ENCODE measurements at places on chromosomes 2 and 18. TPM values are rescaled to one million over a fixed set of nuclear protein-coding genes. Genes with fewer than 3 reads are reported as not detected.

Gene ABCG5
- total RNA-seq: not detected

Gene REG3A
- total RNA-seq: not detected

Gene SLC8A1
- 116 TPM for total RNA-seq

Gene KIAA2012
- total RNA-seq: not detected

Gene CYP27A1
- 16.4 TPM for total RNA-seq

Gene NYAP2
- 1.5 TPM for total RNA-seq

Gene ALMS1
- 36.3 TPM for total RNA-seq

Gene SKA1
- 0.39 TPM for total RNA-seq

Gene SP9
- 0.81 TPM for total RNA-seq

Gene FSHR
- not detected for total RNA-seq

Gene KANSL1L
- total RNA-seq: 44.1 TPM

Gene RFTN2
- 7.0 TPM for total RNA-seq

Gene DSC2
- 5.1 TPM for total RNA-seq

Gene KLHL41
- total RNA-seq: 1.1 TPM

Gene CHMP1B
- 39.2 TPM for total RNA-seq

Gene CNTNAP5
- 1.5 TPM for total RNA-seq

Gene CELF4
- not detected for total RNA-seq

Gene GREB1
- total RNA-seq: 5.1 TPM

Gene MAP2
- total RNA-seq: 3.0 TPM

Gene FAM228A
- 1.2 TPM for total RNA-seq

Gene EGR4
- total RNA-seq: not detected

Gene ABCB11
- 0.18 TPM for total RNA-seq

Gene TXNDC2
- 0.21 TPM for total RNA-seq

Gene SNTG2
- 9.9 TPM for total RNA-seq

Gene ZAP70
- 5.2 TPM for total RNA-seq

Gene CHRNG
- total RNA-seq: not detected

Gene TRABD2A
- 4.1 TPM for total RNA-seq

Gene AQP12A
- not detected for total RNA-seq

Gene COLEC12
- 10.2 TPM for total RNA-seq

Gene AMER3
- total RNA-seq: not detected

Gene FZD7
- total RNA-seq: 24.2 TPM

Gene DCTN1
- total RNA-seq: 143 TPM

Gene IGFBP5
- 697 TPM for total RNA-seq

Gene DARS1
- 83.6 TPM for total RNA-seq

Gene ZBTB14
- total RNA-seq: 17.2 TPM

Gene MARCO
- 4.8 TPM for total RNA-seq

Gene SERPINB5
- total RNA-seq: 25.7 TPM

Gene C1QL2
- not detected for total RNA-seq

Gene MATN3
- total RNA-seq: 2.2 TPM

Gene HSPE1
- total RNA-seq: 101 TPM

Gene VAMP5
- total RNA-seq: 32.8 TPM

Gene ZSWIM2
- total RNA-seq: not detected

Gene ZNF396
- total RNA-seq: 4.8 TPM

Gene VWA3B
- total RNA-seq: 1.7 TPM

Gene ASB18
- not detected for total RNA-seq

Gene GPR55
- total RNA-seq: 0.39 TPM

Gene PLGLB1
- total RNA-seq: 1.7 TPM

Gene CTAGE1
- not detected for total RNA-seq

Gene PLEK
- 3.7 TPM for total RNA-seq
